ENCODE measurements at places on chromosomes 16 and 17.

GRCh38 chr16:55044201-55044975, 113.7 kb downstream of the IRX5 start:
- no peak for DNase-seq

GRCh38 chr16:76428858-76429257, 151.7 kb downstream of the CNTNAP4 start:
- peak; percentile 4 for DNase-seq

GRCh38 chr17:33944412-33944811, 310.7 kb upstream of the CCL2 start:
- no peak for DNase-seq

DNA sequence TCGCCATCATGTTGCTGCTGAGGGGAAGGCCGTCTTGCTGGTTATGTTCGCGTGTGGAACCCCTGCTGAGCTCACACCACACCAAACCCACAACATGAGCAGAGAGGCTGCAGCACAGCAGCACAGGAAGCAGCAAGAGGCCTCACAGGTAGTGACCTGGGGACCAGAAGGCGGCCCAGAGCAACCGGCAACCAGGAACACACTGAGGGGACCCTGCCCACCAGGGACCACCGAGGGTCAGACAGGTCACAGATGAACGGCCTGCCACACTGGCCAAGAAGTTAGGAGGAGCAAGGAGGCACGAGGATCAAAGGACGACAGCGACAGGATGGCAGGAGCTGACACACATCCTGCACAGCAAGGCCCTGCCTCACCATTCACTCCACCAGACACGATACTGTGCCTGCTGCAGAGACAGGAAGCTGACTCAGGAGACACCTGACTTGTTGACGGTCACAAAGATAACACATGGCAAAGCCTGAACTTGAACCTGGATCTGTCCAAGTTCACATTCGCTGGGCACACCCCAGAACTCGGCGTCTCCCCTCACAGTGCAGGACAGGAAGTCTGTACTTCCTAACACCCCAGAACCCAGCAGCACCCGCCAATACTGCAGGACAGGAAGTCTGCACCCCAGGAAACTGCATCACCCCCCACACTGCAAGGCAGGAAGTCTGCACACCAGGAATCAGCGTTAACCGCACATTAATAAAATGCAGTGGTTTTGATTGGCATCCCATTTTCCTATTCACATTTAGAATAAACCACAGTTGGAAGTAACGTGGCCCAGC, 98.5 kb downstream of the ZNF778 start:
- DNase-seq: peak; percentile 80

DNA sequence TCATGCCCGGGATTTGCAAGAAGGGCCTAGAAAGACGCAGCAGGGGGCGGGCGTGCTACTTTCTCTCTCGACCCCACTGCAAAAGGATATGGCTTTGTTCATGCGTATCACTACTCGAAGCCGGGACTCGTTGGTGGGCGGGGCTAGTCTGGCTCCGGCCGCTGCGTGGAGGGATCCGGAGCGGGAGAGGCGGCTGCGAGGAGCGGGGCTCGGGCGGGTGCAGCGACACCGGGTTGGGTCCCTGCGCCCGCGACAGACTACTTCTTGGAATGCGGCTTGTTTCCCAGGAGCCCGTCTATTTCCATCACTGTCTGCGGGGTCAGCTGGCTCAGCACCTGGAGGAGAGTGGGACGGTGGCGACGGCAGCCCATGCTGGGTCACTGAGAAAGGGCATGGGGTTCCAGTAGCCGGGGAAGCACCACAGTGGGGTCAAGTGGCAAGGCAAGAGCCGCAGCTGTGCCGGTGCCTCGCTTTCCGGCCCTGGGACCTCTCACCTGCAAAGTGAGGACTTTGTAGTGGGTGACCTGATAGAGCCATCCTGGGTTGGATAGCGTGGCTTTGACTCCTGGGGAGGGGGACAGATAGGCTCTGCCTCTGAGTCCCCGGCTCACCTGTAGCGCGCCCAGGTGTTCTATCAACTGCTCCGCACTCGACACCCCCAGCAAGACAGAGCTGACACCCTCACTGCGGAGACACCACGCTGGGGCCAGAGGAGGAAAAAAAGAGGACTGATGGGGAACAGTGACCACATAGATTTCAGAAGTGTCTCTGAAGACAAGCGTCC, 6.6 kb downstream of the KCNAB3 start:
- DNase-seq: no peak

All from NK-92 treated with Interleukin-12 subunit alpha and Interleukin-12 subunit beta, amount 100 ng/mL, for 24 hours (cell line).